Fibroblast of lung (primary cell): ENCODE measurements at places on chromosomes 7 and 10.
A peak's percentile ranks its signal among the peaks of the same experiment; 100 is the strongest.

DNA sequence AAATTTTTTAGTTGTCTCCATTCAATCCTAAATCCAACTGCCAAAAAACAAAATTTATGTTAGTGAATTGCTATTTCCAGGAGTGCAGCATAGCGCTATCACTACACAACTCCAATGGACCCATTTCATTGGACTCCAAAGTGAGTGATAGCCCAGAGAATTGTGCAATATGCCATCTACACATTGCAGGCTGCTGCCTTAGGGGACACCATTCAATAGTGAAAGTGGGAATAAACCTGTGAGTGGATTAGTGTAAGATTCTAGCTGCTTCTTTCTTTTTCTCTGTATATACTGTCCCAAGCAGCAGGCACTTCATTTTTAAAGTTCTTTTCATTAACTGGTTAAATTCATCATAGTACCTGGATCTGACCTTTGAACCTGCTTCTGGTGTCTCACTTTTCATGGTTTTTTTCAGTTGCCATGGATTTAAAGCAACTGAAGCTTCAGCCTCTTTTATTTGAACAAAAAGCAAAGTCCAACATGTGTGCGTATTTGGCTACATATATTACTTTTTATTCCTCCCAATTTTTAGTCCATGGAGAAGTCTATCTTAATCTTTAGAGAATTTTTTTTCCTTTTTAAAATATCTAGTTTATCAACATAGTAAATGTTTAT is 97.3 kb downstream of the DGKB start:
- no peak for DNase-seq

- no peak for DNase-seq
Measured at GRCh38 chr7:22688084-22688483, 38.9 kb upstream of the IL6 start.

DNA sequence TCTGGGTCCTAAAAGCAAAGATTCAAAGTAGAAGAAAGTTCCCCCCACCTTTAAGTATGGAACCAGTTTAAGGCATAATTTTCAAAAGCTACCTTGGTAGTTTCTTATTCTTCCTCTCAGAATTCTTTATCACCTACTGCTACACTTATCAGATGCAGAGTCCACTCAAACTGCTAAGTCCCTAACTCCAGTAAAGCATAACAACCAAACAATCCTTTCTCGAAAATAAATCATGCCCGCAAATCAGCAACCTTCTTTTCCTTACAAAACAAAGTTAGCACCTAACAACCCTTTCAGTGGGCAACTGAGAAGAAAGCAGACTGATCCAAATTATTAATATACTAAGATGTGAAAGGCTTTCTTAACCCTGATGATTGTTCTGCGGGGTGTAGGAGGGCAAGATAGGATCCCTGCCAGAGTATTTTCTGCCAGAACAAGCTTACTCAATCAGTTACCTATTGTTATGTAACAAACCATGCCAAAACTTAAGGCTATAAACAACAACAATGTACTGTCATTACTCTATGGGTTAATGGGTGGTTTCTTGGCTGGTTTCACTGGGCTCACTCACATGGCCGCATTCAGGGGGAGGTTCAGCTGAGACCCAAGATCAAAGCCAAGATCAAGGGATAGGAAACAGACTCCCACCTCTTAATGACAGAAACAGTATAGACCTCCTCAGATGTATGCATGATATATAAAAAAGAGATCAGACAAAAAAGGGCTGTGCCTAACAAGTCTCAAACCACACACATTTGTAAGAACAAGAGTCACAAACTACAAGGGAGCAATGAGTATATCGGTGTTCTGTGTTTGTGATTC is 42.0 kb downstream of the CCDC6 start:
- no peak for DNase-seq

DNA sequence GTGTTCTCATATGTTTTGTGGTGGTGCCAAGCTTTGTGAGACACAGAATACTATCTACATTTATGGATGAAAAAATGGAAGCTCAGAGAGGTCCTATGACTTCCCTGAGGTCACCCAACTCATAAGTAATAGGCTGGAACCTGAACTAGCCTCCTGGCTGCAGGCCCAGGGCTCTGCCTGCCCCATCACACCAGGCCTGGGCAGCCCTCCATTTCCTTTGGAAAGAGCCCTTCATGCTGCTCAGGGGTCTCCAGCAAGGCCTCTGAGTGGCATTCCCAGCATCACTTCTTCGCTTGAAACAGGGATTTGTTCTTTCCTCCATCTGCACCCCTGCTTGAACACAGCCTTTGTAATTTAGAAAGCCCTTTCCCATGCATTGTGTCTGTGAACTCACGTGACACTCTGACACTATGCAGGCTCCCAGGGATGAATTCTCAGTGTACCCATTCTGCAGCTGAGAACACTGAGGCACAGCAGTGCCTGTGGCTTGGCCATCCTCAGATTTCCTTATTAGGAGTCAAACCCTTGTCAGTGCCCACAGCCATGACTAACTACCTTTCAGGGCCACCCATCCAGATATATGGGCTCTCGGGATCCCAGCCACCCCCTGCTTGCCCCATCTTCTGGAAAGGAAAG is 127.8 kb upstream of the PPIF start:
- peak; percentile 72 for DNase-seq

DNA sequence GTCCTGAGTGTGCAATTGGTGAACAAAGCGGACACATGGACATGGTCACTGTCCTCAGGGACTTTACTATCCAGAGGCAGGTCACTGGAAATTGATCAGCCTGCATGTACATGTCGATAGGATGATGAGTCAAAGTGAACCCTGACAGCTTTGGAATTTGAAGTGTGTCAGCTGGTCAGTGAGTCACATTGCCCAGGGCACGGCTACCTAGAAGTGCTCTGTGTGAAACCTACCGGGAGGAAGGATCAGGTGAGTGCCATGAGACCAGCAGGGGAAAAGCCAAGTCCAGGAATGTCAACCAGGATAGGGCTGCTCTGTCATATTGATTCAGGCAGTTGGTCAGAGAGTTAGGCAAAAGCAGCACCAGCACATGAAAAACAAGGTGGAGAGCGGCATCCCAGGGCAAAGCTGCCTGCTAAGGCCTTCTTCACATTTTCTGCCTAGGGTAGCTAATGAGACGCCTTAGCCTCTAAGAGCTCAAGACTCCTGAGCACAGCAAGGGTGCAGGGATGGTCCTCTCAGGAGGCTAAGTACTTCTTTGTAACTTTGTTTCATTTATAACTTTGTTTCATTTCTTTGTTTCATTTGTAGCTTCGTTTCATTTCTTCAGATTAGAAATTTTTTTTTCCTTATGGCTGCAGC is 19.4 kb upstream of the PDCD4 start:
- no peak for DNase-seq

DNA sequence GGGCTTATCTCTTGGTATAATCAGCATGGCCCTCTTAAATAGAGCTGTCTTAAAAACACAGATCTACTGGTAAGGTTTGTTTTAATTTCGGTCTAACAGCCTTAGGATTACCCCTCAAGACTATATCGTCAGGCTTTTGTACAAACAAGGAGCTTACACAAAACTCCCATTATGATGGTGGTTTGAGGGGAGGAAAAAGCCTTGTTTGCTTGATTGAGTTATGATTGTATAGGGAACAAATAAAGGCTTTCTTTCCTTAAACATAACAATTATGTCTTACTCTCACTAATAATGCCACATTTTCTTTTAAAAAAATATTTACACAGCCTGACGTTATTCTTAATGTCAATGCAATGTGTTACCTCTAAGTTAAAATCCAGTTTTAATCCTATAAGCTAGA is 188.8 kb upstream of the TCF7L2 start:
- no peak for DNase-seq

DNA sequence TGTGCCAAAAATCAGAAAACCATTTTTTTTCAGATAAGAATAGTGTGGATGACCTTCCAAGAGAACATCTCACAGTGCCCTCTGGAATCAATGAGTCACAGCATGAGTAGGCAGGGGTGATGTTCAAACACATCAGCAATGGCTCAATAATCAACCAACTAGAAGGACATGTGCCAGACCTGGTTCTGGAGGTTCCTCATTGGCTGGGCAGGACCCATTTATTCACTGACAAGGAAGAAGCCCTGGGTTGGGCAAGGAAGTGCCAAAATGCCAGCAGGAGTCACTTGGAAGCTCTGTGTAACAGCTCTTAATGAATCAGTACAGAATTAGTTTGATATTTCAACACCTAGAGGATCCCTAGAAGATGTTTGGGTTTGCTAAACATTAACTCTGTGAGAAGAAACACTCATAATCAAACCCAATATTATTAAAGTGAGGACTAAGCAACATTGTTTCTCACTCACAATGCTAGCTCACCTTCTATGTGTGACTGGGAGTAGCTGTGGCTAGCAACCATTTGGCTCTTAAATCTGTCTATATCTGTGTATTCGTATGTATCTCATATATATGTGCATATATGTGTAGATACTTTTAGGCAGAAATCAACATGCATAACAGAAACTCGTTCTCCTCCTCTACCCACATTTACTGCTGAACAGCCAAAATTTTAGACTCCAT is 72.3 kb upstream of the APBB1IP start:
- DNase-seq = no peak

- peak; percentile 29 for DNase-seq
Measured at GRCh38 chr10:108771106-108771505, 1152.2 kb downstream of the XPNPEP1 start.

DNA sequence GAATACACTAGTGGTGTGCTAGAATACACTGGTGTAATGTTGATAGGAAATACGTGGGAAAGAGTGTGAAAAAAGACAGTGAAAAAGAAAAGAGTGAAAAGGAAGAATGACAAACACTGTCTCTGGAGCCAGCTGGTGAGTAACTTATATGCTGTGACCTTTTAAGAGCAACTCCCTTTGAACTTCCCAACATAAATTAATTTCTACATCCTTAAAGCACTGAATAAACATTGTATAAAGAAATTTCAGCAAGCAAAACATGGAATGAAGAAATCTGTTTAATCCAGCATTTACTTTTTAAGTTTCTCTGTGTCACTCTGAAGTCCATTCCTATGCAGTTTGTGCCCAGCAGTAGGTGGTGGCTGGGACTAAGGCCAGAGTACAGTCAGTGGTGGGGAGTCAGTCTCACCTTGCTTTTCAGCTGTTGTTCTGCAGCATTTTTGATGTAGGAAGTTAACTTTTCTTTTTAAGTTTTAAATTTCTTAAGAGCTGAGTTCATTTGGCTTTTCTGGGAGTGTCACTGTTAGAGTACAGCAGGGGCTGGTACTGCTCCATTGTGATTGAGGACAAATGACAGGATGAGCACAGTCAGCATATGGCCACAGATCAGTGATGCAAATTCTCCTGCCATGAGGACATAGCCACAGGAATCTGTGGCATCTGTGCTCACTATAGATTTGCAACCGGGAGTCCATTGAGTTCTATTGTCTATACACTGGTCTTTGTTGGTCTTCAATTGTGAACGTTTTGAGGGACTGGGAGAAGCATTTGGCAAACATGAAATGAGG is 321.8 kb downstream of the ZNF248 start:
- DNase-seq = no peak

GRCh38 chr7:1919539-1920265 is 249.6 kb downstream of the ELFN1 start:
- DNase-seq = peak; percentile 49

DNA sequence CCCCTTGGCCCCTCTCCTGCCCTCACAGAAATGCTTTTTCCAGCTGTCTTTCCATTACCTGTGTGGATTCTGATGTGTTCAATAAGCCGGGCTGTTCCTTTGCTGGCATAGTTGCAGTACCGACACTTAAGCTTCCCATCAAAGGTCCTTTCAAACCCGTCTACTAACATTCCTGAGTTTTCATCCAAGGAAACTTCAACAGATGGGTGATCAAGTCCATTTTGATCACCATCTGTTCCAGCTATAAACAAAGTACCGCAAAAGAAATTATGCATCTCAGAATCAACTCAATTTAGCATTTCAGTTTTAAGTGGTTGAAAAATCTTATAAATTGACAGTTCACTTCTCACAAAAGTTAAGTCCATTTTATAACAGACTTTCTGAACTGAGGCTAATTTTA is 12.7 kb downstream of the IKZF5 start:
- DNase-seq = no peak

DNA sequence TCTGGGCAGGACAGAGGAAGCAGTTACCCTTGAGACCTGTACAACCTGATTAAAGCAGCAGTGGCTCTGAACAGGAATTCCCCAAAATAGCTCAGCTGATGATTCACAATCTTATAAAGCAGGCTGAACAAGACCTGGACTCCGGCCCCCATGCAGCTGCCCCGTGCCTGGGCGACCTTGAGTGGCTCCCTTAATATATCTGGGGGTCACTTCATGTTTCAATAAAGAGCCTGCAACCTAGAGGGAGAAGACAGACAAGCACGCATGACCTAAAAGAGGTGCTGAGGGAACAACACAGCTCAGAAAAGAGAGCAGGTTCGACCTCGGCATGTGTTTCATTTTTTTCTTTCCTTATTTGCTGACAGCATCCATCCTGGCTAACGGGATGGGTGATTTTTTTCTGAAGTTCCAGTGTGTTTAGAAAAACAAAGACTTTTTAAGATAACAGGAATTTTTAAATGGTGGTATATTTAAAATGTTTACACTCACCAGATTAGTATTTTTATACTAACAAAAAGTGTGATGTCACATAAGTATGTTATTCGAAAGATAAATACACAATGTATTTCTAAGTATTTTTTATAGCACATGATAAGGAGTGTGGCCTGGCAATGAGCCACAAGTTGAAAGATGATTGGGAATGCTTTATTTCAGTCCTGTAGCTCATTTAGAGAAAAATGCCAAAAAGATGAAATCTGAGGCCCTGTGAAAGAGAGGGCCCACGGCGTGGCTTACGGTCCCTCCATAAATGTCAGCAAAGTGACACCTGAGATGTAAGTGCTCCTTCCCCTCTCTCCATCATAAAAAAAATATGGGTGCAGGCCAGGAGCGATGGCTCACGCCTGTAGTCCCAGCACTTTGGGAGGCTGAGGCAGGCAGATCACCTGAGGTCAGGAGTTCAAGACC is 161.3 kb downstream of the SLIT1 start:
- peak; percentile 89 for DNase-seq

DNA sequence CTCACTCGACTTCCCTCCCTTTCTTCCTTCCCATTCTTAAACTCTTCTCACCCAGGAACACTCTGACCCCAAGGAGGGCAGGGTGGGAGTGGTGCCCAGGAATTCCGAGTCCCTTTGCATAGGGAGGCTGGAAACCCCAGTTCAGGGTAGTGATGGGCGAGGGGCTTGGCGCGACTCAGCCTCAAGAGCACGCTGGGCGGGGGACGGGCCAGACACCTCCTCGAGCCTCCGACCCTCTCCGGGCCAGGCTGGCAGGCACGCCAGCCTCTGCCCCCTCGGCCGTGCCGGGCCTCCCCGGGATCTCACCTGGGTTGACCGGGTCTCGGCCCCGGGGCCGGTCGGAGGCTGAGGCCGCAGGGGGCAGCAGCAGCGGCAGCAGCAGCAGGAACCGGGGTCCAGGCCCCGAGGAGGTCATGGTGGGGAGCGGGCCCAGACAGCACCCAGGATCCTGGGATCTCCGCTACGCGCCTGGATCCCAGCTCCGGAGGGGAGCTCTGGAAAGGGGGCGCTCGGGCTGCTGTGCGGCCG is 457 bp downstream of the PLOD3 start:
- DNase-seq = peak; percentile 34

DNA sequence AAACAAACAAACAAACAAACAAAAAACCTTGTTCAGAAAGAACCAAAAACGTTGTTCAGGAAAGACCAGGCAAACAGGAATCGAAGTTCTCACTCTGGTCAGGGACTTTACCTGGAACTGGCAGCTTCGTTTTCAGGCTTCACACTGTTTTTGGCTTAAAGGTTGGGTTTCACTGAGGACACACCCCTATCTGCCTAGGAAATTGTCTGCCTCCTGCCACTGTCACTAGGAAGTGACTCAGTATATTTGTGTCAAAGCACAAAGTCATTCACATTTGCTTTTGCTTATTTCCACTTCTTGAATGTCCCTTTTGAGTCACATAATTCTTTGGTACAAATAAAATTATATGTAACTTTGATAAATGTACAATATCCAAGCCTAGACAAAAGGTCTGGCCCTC is 37.9 kb downstream of the PNLIPRP3 start:
- DNase-seq = no peak

- DNase-seq = peak; percentile 59
Measured at GRCh38 chr7:77651575-77652162, 44.6 kb upstream of the RSBN1L start.
